Hindlimb muscle (tissue), 1 donor: ENCODE measurements at places on chromosomes 5 and 9.
A peak's percentile ranks its signal among the peaks of the same experiment; 100 is the strongest.

DNA sequence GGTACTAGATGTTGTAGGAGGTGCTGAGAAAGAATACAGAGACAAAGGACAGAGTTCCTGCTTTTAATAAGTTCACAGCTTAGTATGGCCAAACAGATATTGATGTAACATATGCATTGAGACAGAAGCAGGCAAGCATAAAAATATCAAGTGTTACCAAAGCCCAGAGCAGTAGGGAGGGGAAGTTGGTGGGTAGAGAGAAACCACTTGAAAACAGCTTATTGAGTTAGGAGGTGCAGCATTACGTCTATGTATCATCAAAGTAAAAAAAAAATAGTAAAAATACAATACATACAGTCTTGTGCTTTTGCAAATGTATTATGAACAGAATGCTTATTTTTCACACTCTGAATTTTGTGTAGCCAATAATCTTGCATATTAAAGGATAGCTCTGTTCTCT, 441.8 kb upstream of the SGCD start:
- DNase-seq, result no peak

GRCh38 chr5:64074533-64074932, 91.1 kb upstream of the RNF180 start:
- peak; percentile 3 for DNase-seq

DNA sequence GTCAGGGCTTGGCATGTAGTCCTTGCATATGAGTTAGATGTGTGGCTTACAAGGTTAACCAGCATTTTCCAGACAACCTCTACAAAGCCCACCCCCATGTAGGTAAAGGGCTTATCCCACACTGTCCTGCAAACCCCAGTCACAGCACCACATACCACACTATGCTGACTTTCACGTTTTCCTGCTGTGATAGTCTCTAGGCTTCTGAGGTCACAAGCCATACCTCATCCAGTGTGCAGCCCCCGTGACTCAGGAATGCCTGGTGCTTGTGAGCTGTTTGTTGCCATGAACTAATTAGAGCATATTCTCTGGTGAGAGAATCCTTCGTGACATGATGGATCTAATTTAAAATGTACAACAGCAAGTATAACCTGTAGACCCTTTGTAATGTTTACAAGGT, 50.8 kb downstream of the ERAP1 start:
- no peak for DNase-seq

- no peak for DNase-seq
These were observed 35.9 kb upstream of the PCSK1 start for GRCh38 chr5:96468956-96469355.

DNA sequence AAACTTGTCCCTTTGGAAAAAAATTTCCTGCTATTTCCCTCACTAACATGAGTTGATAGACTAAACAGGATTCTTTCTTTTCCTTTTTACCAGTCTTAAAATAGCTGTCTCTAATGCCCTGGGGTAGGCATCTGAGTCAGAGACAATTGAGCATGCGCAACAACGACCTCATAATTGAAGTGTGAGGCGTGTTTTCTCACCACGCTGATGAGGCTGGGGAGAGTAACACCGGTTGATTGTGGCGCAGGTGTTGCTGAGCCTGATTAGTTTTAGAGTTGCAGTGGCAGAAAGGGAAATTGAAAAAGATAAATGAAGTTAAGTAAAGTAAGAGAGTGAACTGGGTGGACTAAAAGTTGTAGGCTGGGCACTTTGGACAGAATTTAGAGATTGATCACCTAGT, 213.7 kb downstream of the TLR4 start:
- DNase-seq, result no peak

DNA sequence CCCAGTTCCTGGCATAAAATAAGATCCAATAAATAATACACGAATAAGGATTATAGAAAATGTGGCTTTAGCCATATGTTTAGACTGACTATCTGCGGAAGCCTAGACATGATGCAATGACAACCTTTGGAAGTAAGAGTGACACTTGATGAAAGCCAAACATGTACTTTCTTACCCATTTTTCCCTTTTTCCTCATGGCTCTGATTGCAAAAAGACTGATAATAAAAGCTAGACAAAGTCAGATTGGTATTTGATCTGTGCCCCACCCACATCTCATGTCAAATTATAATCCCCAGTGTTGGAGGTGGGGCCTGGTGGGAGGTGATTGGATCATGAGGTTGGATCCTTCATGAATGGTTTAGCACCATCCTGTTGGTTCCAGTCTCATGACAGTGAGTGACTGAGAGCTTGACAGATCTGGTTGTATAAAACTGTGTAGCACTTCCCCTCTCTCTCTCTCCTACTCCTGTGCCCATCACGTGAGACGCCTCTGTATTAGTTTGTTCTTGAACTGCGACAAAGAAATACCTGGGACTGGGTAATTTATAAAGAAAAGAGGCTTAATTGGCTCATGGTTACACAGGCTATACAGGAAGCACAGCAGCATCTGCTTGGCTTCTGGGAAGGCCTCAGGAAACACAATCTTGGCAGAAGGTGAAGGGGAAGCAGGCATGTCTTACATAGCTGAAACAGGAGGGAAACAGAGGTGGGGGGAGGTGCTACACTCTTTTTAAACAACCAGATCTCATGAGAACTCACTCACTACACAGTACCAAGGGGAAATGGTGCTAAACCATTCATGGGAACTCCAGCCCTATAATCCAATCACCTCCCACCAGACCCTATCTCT, 243.4 kb upstream of the PIK3R1 start:
- no peak for DNase-seq

DNA sequence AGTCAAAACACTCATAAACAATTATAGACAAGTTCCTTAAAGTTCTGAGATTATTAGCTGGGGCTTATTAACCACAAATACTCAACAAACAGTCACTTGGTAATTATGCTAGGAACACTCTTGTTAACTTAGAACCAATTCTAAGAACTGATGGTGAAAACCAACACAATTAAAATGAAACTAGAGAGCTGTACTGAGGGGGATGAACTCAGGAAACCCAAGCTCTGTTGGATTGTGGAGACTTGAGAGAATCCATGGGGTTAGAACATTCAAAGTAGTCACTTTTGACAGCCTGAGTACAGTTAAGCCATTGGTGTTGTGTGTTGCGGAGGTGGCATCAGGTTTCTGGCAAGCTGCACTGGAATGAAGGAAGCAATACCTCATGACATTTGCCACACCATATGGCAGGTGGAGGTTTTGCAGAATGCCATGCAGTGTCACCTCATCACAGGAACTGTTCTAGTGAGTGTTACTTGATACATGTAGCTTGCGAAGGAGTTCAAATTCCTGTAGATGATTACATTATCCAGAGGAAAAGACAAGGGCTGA, 480.9 kb upstream of the CD180 start:
- no peak for DNase-seq

DNA sequence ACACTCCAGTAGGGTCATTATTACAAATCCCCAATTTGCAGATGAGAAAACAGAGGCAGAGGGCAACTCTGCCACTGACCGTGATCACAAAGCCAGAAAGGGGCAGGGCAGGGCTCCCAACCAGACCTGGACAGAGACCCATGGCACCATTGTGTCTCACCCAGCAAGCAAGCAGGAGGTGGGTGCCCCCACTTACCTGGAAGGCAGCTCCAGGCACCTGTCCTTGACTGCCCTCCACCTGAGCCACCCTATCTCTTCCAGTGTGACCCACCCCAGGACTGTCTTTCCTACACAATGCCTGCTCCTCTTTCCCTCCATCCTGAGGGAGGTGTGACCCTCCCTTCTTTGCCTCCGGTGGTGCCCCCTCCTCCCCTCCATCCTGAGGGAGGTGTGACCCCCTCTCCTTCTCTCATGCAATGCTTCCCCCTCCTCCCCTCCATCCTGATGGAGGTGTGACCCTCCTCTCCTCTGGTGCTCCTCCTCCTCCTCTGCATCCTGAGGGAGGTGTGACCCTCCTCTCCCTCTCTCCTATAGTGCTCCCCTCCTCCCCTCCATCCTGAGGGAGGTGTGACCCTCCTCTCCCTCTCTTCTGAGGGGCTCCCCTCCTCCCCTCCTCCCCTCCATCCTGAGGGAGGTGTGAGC, 198.0 kb downstream of the MED10 start:
- DNase-seq, result no peak

DNA sequence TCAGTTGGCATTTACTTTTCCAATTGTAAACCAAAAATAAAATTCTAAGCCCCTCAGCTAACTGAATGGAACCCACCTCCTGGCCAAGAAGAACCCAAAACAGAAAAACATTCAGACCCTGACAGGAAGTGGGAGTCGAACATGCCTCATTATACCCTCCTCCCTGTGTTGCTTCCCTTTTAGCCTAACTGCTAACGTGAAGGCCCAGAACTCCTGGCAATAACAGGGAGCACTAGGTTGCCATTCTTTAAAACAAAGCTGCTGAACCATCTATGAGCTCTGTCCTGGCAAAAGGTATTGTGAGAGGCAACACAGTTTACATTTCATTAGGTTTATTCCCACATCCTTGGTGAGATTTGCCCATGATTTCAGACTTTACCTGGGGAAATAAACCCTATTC, 481.4 kb downstream of the CHSY3 start:
- DNase-seq, result no peak
